ENCODE measurements at places on chromosomes 1 and 21.

DNA sequence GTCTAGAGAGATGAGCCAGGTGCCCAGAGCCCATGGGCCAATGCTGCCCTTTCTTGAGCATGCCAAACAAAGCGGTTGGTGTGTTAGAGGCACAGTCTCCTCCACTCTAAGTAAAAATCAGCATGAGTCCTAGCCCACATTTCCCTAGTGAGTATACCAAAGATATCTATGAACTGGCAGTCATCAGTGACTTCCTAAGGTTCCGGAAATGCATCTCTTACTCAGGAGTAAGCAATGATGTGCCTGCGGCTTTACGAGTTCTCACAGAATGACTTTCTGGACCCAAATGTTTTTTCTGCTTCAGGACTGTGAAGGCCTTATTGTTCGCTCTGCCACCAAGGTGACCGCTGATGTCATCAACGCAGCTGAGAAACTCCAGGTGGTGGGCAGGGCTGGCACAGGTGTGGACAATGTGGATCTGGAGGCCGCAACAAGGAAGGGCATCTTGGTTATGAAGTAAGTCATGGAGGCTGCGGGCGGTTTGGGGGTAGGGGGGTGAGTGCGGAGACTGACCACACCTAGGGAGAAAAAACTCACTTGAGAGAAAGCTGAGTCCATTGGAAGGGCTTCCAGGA lies 9.2 kb downstream of the PHGDH start:
- no peak for DNase-seq

GRCh38 chr1:164515711-164516331 lies 43.2 kb upstream of the PBX1 start:
- no peak for DNase-seq

- no peak for DNase-seq
These were observed 463 bp upstream of the PRRC2C start for GRCh38 chr1:171484760-171485374.

- DNase-seq, result no peak
These were observed 13.9 kb upstream of the CTSE start for GRCh38 chr1:206037581-206037980.

GRCh38 chr1:155307247-155307740 lies 1.4 kb upstream of the FDPS start:
- DNase-seq, result no peak

GRCh38 chr1:8985915-8986813 lies 40.1 kb downstream of the SLC2A7 start:
- peak; percentile 94 for DNase-seq

DNA sequence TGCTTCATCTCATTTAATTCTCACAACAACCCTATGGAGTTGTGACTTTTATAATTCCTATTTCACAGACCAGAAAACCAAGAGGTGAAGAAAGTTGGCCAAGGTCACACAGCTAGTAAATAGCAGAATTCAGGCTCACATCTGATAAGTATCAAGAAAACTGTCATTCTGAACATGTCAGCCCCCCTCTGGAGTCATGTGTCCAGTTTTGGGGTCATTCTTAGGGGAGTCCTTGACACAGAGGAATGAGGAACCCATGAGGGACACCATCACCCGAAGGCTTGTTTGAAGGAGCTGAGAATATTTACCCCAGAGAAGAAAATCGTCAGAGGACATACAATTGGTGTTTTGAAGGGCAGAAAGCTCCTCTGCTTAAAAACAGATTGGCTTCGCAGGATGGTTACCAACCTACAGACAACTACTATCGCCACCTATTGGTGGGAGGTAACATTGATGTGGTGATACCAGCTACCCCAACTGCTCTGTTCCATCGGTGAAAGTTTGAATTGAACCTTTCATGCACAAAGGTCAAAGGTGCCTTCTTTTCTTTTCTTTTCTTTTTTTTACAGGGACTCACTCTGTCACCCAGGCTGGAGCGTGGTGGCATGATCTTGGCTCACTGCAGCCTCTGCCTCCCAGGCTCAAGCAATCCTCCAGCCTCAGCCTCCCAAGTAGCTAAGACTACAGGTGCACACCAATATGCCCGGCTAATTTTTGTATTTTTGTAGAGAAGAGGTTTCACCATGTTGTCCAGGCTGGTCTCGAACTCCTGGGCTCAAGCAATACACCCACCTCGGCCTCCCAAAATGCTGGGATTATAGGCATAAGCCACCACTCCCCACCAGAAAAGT lies 31.3 kb downstream of the NCMAP start:
- no peak for DNase-seq

GRCh38 chr1:14267991-14268390 lies 330.5 kb upstream of the KAZN start:
- DNase-seq, result no peak

DNA sequence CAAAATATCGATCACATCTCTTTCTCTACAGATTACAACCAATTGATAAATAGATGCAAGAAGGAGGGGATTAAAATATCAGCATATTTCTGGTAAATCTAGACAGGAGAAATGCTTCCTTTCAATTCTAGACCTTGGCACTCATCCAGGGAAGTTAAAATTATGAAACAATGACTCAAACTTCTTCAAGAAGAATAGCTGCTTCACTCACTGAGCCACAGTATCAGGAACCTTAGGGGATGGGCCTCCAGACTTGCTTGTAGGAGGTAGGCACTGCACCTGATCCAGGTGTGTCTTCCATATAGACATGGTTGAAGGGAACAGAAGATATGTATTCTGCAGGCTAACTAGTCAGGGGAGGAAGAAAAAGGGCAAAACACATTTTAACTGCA lies 9.8 kb downstream of the SLAMF7 start:
- no peak for DNase-seq

DNA sequence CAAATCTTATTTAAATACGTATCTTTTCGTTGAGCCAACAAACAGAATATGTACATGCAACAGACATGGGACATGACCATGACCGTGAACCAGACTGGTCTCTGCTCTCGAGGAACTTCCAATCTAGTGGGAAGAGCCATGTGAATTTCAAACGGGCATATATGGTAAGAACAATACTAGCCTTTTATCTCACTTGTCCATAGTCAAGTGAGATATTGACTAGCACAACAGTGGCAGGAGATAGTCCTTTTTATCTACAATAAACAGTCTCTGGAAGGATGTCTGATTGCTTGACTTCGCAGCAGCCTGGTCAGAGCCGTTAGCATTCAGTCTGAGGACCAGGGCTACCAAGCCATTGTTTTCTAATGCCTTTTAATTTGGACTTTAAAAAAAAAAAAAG lies 12.6 kb upstream of the PLA2G2C start:
- no peak for DNase-seq

DNA sequence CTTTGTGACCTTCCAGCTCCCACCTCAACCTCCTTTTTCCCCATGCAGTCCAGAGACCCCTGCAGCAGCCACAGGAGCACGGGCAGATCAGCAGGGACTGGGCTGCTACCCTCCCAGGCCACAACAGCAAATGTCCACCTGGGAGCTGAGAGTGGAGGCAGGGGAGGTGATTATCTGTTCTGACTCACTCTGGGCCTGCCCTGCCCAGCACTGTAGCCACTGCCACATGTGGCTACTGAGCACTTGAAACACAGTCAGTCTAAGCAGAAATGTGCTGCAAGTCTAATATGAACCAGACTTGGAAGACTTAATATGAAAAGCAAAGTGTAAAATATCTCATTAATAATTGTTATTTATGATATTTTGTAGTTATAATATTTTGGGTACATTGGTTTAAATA lies 148.9 kb upstream of the VANGL1 start:
- DNase-seq, result no peak

DNA sequence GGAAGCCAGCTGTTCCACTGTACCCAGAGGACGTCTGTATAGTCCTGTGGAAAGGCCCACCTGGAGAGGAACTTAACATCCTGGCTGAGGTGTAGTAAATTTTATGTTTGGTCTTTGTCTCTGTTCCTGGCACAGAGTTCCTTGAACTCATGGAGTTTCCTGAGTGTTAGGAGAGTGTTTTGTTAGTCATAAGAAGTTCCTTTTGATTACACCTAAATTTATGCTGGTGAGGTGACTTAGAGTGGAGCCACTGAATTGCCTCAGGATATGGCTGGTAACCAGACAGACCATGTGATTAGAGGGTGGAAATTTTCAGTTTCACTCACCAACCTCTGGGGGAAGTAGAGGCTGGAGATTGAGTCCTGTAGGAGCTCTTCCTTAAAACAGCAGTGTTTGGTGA lies 57.9 kb downstream of the RASAL2 start:
- DNase-seq, result no peak

- no peak for DNase-seq
These were observed 44.6 kb downstream of the PDPN start for GRCh38 chr1:13628218-13628617.

DNA sequence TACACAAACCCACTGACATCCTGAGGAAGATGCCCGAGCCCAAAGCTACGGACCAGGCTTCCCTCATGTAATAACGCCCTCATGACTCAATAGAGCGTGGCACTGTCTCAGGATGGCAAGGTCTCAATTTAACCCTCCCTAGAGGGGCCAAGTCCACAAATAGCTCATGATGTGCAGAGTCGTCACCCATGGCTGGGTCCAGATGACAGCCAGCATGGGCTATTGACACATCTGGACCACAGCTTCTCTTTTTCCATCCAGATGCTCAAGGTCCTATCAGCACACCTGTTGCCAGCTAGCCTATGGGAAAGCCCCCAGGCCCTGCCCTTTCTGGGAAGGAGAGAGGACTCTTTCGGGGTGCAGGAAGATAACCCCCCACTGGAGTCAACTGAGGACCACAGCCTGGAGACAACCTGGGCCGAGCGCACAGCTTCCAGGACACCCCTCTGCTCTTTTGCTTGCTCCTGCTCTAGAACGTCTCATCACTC lies 2.8 kb downstream of the LAPTM5 start:
- DNase-seq, result no peak

DNA sequence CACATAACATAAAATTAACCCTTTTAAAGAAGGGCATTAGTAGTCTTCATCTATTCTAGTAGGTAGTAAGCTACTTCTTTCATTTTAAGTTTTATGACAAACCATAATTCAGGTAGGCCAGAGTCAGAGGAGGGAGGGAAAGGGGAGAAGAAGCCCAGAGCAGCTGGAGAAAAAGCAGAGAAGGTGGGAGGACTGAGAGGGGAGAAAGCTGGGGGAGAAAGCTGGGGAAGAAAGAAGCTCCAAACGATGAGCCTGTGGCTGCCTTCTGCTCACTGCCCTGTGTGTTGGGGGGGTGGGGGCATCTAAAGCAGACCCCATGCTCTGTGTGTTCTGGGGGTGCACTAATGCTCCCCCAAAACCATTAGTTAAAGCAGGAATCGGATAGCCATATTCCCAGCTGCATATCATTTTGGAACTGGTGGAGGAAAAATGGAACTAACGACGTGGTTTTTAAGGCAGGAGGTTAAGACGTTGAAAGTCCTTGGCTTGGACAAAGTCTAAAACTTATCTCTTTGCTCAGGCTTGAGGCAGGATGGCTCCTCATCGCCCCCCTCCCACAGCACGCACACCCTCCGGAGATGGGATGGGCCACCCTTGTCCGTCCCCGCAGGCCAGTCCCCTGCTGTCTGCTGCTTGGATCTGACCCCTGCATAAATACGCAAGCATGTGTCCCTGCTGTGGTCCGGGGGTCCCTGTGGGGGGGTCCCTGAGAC lies 184.2 kb downstream of the DYRK1A start:
- DNase-seq, result no peak

DNA sequence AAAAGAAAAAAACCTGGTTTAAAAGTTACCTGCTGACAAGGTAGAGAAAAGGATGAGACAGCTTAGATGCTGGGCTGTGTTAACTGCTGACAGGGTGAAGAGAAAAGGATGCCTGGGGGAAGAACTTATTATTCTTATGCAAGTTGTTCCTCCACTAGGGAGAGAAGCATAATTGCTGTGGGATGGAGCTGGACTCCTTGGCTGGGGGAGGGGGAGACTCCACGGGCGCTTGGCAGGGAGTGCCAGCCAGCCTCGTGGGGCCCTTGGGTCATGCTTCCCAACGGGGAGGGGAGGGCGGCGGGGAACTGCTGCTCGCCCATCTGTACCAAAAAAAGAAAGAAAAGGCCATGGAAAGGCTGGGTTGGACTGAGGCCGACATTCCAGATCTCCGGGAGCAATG lies 47.2 kb downstream of the SYCP1 start:
- DNase-seq, result peak; percentile 71

DNA sequence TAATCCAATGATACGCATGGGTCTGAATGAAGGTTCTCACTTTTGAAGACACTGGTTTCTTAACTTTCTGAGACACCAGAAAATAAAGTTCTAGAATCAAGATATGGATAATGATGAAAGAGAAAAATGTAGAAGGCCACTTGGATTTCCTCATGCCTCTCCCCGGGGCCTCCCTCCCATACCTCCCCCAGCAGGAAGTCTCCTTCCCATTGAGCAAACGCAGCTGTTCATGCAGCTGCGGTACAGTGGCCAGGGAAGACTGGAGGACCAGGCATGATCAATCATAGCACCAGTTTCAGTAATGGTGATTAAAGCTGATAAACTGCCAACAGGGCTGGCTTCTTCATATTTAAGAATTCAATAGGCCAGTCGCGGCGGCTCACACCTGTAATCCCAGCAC lies 10.9 kb upstream of the UBR4 start:
- no peak for DNase-seq

DNA sequence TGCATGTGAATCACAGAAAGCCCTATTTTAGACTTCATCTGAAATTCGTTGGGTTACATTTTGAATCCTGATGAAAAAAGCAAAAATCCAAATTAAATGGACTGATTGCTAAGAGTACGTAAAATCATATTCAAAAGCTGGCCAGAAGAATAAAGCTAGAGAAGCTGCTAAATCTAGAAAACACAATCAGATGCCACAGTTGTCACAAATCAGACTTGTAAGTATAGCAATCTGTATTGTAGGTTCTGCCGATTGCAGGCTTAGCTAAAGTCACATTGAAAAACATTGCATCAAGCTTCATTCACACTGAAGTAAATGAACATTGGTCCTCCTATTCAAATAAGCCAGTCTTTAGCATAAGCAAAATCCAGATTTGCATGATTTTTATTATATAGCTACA lies 235.1 kb upstream of the ST6GALNAC5 start:
- no peak for DNase-seq

DNA sequence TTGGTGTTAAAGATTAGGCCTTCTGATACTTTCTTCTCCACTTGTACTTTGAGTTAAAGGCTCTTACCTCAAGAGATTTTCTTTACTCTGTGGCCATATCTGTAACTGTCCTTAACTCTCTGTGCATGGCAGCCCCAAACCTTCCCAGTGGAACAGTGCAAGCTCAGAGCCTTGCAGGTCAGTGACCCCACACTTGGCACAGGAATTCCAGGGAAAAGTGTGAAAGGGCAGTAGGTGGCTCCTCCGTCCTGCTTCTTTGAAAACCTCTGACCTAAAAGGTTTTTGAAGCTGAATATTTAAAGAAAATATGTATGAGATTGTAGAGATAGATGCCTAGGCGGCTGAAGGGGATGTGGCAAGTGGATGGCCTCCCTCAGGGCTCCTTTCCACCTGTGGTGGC lies 26.3 kb downstream of the ITSN1 start:
- DNase-seq, result no peak

All from aorta (tissue), 5 donors.